Subcutaneous adipose tissue (tissue), 4 donors: ENCODE measurements at places on chromosomes 4 and X. TPM values are rescaled to one million over a fixed set of nuclear protein-coding genes. Genes with fewer than 3 reads are reported as not detected.

The RELL1 gene
- 88.5 TPM for total RNA-seq

The CSAG3 gene
- not detected for total RNA-seq

The LDB2 gene
- 122 TPM for total RNA-seq

The VEGFC gene
- 12.6 TPM for total RNA-seq

The CCDC110 gene
- 0.33 TPM for total RNA-seq

The TRO gene
- total RNA-seq, result 6.8 TPM

The P2RY4 gene
- 2.1 TPM for total RNA-seq

The CFAP47 gene
- total RNA-seq, result not detected

The SPON2 gene
- 67.2 TPM for total RNA-seq

The CFAP299 gene
- total RNA-seq, result not detected

The ATP8A1 gene
- total RNA-seq, result 17.6 TPM

The EPHA5 gene
- total RNA-seq, result not detected

The GPR82 gene
- total RNA-seq, result 0.38 TPM

The POLN gene
- total RNA-seq, result 10.6 TPM

The SULT1B1 gene
- total RNA-seq, result 0.75 TPM

The LARP1B gene
- total RNA-seq, result 18.7 TPM

The RAP2C gene
- total RNA-seq, result 26.8 TPM

The TCEAL7 gene
- 3.3 TPM for total RNA-seq

The ADH1A gene
- total RNA-seq, result 0.85 TPM

The CT45A1 gene
- not detected for total RNA-seq

The ARSD gene
- 33.9 TPM for total RNA-seq

The GYPA gene
- total RNA-seq, result not detected

The SPANXA1 gene
- not detected for total RNA-seq

The FRMPD4 gene
- total RNA-seq, result not detected

The PLXNA3 gene
- total RNA-seq, result 17.9 TPM

The GABRA4 gene
- not detected for total RNA-seq

The SHROOM4 gene
- total RNA-seq, result 32.8 TPM

The STATH gene
- not detected for total RNA-seq

The DNAAF6 gene
- total RNA-seq, result not detected

The XPNPEP2 gene
- 6.4 TPM for total RNA-seq

The CDS1 gene
- total RNA-seq, result 1.4 TPM

The RAB33A gene
- 0.88 TPM for total RNA-seq

The PPP1R2C gene
- total RNA-seq, result not detected

The PDE5A gene
- 17.3 TPM for total RNA-seq

The SLC10A7 gene
- total RNA-seq, result 18.1 TPM

The HSFX3 gene
- total RNA-seq, result not detected

The POLA1 gene
- total RNA-seq, result 18.4 TPM

The NEUROG2 gene
- not detected for total RNA-seq

The ELF4 gene
- 9.0 TPM for total RNA-seq

The TRPC5OS gene
- not detected for total RNA-seq

The TEC gene
- total RNA-seq, result 8.5 TPM

The GAGE13 gene
- not detected for total RNA-seq

The HERC5 gene
- 7.7 TPM for total RNA-seq

The DCLK2 gene
- 5.2 TPM for total RNA-seq

The STOX2 gene
- 9.0 TPM for total RNA-seq

The EGFL6 gene
- 90.1 TPM for total RNA-seq

The JCHAIN gene
- 6.8 TPM for total RNA-seq

The GLRA2 gene
- total RNA-seq, result not detected

The GYG2 gene
- 184 TPM for total RNA-seq

The PCDH7 gene
- 1.3 TPM for total RNA-seq

The INTU gene
- 7.7 TPM for total RNA-seq
